ENCODE measurements at places on chromosomes 5 and 9. TPM values are rescaled to one million over a fixed set of nuclear protein-coding genes. Genes with fewer than 3 reads are reported as not detected.

IRX1 gene
- polyA plus RNA-seq, result 0.15 TPM

IFNK gene
- polyA plus RNA-seq, result not detected

FRMPD1 gene
- polyA plus RNA-seq, result not detected

ROR2 gene
- 0.59 TPM for polyA plus RNA-seq

CDH9 gene
- not detected for polyA plus RNA-seq

SLC36A2 gene
- not detected for polyA plus RNA-seq

GRCh38 chr5:89922161-89922560 lies 487.4 kb downstream of the CETN3 start:
- no peak for DNase-seq

- DNase-seq, result no peak
Observed at GRCh38 chr5:74073257-74073656, 447.3 kb downstream of the ARHGEF28 start.

DNA sequence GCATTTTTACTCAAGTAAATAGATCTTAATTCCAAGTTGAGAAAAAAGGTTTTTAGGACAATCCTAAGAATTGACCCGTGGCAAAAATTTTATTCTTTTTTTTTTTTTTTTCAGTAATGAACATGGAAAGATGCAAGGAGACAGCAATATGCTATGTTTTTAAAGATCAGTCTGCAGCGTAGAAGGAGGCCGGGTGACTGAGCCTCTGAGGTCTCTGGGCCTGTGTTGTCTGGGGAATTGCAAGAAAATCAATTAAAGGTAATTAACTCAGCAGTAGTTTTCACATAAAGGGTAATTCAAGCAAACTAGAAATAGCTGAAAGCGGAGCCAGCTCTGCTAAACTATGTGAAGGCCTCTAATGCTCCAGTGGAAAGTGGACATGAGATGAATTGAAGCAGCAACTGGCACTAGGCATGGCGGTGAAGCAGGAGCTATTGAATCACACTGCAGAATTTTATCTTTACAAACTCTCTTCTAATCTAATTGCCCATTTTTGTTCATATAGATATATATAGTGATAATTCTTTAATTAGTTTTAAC lies 285.2 kb upstream of the ITGA1 start:
- no peak for DNase-seq

DNA sequence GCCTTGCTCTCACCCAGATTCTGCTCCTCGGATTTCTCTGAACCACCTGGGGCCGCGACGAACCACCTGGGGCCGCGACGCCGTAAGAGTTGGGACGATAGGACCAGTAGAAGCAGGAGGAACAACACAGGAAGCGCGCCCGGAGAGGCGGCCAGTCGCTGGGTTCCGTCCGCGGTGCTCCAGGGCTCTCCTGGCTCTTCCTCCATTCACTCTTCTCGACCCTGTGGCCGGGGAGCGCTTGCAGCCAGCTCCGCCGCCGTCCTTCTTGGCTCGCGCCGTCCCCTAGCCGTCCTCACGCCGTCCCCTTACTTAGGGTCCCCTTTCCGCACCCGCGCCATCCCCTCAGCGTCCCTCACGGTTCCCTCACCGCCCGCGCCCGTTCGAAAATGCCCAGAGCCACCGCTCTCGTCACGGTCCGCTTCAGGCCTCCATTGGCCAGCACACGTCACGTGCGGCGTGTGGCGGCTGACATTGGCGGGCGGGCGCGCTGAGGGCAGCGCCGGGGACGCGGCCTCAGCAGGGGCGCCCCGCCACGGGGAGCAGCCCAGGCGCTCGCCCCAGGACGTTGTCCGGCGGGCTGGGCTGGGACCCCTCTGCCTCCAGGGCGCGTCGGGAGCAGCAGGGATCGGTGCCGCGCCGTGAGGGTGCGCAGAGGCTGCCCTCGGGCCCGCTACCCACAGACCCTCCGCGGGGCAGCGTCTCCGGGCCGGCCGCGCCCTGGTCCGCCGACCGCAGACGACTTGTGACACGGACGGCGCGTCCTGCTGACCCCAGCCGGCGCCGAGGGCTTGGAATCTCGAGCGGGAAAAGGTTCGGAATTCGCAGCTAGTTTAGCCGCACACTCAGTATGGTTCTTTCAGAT lies 53.7 kb upstream of the PTPDC1 start:
- peak; percentile 19 for DNase-seq

GRCh38 chr9:29966247-29966646 lies 2393.0 kb upstream of the C9orf72 start:
- no peak for DNase-seq

- no peak for DNase-seq
Observed at GRCh38 chr5:83689881-83690280, 30.8 kb downstream of the HAPLN1 start.

- peak; percentile 39 for DNase-seq
Observed at GRCh38 chr9:111974092-111974681, 77.6 kb downstream of the UGCG start.

GRCh38 chr9:36470643-36471290 lies 70.7 kb upstream of the RNF38 start:
- DNase-seq, result no peak

DNA sequence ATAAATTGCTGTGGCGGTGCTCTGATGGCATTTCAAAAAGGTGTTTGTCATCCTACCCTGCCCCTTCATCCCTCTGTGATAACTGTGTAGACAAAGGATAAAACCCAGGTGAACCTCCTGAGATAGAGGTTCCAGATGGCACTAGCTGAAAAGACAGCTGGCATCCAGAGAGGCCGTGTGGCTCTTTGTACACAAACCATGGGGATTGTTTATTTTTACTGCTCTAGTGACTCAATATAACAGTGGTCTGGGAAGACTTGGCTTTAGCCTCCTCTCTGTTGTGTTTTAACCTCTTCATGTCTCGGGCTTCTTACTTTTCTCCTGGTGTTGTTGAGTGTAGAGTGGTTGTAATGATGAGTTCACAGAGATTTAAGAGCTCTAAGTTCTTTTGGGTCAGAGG lies 48.8 kb downstream of the SH3GL2 start:
- DNase-seq, result no peak

- no peak for DNase-seq
Observed at GRCh38 chr5:2579126-2579525, 172.4 kb downstream of the IRX2 start.

- no peak for DNase-seq
Observed at GRCh38 chr9:14258660-14259239, 55.2 kb downstream of the NFIB start.

GRCh38 chr5:168324859-168325630 lies 33.6 kb downstream of the WWC1 start:
- DNase-seq, result no peak

- DNase-seq, result no peak
Observed at GRCh38 chr5:137148655-137149054, 350.5 kb downstream of the SPOCK1 start.

GRCh38 chr9:100466829-100467221 lies 6.1 kb upstream of the TMEFF1 start:
- DNase-seq, result no peak

GRCh38 chr5:35319333-35320002 lies 89.2 kb upstream of the PRLR start:
- peak; percentile 23 for DNase-seq

DNA sequence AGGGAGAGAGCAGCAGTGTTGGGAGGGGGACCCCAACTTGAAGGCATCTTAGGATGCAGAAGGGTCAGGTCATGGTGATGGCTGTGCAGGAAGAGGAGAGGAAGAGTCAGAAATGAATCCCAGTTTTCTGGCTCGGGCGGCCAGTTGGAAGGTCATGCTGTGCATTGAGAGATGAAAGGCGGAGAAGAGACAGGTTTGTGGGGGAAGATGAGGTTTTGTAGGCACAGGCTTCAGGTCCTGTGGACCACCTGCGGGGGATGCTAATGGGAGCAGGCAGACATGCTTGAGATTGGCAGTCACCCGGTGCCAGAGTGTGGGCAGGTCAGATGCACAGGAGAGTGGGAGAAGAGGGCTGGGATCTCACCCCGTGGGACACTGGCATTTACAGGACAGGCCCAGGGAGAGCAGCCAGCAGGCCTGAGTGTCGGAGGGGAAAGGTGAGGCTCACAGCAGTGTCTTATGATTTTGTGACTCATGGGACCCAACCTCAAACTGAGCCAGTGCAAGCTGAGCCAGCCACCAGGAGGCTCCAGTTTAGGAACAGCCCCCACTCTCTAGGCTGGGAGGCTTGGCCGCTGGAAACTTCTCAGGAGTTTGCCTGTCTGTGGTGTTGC lies 17.5 kb downstream of the STXBP1 start:
- no peak for DNase-seq

- peak; percentile 39 for DNase-seq
Observed at GRCh38 chr9:98374385-98375051, 119.1 kb upstream of the TBC1D2 start.
